ENCODE measurements at places on chromosomes 16 and 17.

DNA sequence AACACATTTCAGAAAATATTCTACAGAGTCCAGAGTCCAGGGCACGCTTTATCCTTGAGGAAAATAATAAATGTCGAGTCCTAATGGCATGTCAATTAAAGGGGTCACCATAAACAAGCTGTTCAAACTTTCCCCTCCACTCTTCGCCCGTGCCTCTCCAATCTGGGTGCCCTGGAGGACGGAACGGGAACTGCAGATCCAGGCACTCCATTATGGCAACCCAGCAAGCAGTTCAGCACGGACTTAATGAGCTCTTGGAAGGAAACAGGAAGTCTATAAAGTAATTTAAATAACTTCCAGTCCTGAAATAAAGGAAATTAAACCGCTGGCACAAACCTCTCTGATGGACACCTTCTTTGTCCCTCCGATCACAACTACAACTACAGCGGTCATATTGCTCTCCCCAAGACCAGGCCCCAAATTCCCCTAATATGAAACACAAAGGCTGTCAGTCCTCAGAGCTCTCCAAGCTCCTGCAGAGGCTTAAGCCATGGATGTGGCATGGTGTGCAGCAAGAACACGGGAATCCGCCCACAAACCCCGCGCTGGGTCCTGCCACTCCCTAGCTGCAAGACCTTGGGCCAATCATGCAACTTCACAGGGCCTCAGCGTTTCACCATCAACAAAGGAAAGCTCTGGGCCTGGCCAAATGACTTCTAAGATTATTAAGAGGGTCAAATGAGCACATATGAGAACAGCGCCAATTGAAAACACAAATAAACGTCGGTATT, 52.6 kb downstream of the ZFHX3 start:
- no peak for DNase-seq

DNA sequence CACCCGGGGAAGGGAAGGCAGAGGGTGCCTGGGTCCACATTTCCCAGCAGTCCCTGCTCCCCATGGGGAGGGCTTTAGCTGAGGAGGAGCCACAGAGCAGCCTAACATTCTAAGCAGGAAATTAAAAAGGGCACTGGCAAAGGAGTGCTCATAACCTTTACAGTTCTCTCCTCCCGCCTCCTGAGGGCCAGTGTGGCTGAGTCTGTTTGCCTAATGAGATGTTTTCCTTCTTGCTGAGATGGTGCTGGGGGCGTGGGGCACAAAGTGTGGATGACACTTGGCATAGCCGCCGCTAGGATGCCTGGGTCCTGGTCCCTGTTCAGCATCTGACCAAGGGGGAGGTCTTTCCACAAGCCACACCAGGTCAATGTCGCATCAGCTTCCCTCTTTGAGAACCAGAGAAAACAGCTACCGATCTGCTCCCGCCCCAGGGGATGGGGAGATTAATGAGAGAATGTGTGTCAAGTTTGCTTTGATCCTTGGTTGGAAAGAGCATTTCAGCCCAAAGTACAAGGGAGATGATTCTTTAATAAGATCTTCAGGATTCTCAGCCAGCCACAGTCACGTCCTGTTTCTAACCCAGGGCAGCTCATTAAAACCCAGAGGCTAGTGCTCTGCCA, 5.8 kb downstream of the KIF18B start:
- DNase-seq, result no peak

- DNase-seq, result no peak
Observed at GRCh38 chr17:21370430-21370829, 5.7 kb upstream of the KCNJ12 start.

- no peak for DNase-seq
Observed at GRCh38 chr16:79703066-79703465, 102.5 kb upstream of the MAF start.

- no peak for DNase-seq
Observed at GRCh38 chr17:73639322-73639721, 4.9 kb downstream of the SDK2 start.

- DNase-seq, result no peak
Observed at GRCh38 chr17:57684711-57685498, 60.2 kb downstream of the CCDC182 start.

All from stimulated activated CD4-positive, alpha-beta T cell treated with anti-CD3 and anti-CD28 coated beads, Interleukin-4, amount 100 ng/mL, for 24 hours (primary cell).